Small intestine (tissue), 16 donors: ENCODE measurements at places on chromosomes 5 and 9. TPM values are rescaled to one million over a fixed set of nuclear protein-coding genes. Genes with fewer than 3 reads are reported as not detected.

Gene CCL27
- not detected for polyA plus RNA-seq

DNA sequence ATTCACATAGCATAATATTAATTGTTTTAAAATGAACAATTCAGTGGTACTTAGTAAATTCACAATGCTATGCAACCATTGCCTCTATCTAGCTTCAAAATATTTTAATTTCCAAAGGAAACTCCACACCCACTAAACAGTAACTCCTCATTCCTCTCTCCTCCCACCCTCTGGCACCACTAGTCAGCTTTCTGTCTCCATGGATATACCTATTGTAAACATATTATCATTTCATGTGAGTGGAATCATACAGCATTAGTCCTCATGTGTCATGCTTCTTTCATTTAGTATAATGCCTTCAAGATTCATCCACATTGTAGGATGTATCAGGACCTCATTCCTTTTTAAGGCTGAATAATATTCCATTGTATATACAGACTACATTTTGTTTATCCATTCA lies 48.6 kb downstream of the PHF2 start:
- no peak for DNase-seq

Gene PRR7
- polyA plus RNA-seq, result 0.86 TPM

GRCh38 chr5:175609526-175609925 lies 48.3 kb upstream of the HRH2 start:
- no peak for DNase-seq

DNA sequence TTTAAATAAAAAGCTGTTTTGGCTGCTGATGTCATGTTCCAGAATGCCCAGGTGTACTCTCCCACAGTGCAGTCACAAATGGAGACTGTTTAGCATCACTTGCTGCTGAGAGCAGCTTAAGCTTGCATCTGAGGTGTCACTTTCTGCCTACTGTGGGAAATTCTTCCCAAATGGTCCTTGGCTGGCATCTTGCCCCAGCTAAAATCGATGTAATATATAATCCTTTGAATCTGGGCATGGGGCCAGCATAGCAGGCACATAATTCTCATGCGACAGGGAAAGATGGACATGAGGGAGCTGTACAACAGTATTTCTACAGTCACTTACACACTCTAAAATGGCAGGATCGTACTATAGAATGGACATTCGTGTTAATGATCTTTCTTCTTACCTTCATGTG lies 144.3 kb downstream of the MACIR start:
- DNase-seq, result no peak

DNA sequence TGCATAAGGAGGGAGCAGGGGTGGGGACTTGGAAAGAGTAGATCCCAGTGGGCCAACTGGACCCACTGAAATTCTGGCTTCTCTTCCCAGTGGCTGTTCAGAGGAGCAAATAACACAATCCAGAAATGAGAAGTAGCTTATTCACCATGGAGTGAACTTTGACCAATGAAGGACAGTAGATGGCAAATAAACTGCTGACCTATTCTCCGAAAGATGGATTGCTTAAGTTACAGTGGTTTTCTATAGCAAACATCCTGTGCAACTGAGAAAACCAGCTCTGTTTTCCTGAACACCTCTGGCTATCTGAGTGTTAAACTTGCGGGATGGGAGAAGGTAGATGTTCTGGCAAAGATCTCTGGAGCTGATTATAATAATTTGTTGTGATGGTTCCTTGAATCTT lies 325.1 kb downstream of the SPATA31D1 start:
- no peak for DNase-seq

DNA sequence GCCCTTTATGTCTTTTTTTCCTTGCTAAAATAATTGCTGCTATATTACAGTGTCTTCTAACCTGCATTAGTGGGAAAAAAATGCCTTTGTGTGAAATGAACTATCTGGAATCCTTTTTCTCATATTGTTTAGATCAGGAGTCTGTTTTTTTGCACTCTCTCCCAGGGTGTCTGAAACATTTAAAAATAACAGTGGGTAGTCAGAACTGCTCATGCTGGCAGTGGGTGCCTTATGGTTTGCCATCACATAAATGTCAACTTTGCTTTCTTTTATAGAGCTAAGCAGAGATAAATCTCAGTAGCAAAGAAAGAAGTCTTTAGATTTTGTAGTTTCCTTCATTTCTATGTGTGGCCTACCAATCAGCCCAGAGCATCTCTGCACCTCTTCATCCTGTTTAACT lies 347.8 kb upstream of the RGMB start:
- DNase-seq, result no peak

DNA sequence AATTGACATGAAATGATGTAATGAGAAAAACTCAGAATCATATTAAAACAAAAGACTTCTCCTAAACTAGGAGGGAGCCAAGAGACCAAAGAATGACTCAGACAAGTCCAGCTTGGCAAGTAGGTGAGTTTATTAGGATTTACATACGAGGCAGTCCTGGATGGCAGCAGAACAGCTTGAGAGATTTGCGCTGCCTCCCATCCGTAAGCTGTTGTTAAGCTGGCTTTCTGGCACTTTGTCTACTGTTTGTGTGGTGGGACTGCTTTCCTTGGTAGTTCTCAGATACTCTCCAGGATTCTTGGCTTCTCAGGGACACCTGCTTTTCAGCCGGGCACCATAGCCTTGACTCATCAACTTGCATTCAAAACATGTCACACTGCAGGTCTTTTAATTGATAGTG lies 57.6 kb downstream of the COX7C start:
- no peak for DNase-seq

DNA sequence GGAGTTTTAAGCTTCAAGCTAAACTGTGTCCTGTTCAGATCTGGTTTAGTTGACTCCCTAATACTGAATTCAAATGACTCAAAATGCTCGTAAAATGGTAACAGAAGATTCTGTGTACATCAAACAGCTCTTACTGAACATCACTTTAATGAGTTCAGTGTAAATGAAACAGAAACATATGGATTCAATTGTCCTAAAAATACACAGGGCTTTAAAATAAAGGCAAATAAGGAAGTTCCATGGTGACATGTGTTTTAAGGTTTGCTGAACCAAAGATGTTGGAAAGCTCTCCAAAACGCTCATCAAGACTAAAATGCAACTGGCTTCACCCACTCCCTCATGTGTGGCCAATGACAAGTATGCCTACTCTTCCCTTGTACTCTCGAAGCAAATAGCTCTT lies 340.0 kb upstream of the PIK3R1 start:
- DNase-seq, result no peak

- DNase-seq, result no peak
These were observed 121.9 kb downstream of the OSTF1 start for GRCh38 chr9:75210215-75210614.
